Thymus (tissue), 14 donors: ENCODE measurements at places on chromosomes 12 and 14. TPM values are rescaled to one million over a fixed set of nuclear protein-coding genes. Genes with fewer than 3 reads are reported as not detected.

- no peak for DNase-seq
Observed at GRCh38 chr14:28762955-28763326, 3.6 kb upstream of the FOXG1 start.

DNA sequence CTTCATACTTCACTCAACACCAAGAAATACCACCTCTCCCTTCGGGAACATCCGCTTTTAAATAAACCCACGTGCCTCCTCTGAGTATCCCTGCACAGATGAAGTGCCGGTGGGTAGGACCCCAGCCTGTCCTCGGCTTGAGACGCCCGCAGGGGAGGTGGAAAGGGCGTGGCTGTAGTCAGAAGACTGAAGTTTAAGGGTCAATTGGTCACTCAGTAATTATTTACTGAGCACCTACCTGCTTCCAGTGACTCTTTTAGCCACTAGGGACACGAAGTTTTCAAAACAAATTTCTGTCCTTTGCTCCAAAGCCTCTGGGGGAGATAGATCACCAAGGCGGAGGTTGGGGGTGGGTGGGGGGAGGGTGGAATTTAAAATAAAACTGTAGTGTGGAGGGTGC is 309.4 kb downstream of the VRK1 start:
- no peak for DNase-seq

DNA sequence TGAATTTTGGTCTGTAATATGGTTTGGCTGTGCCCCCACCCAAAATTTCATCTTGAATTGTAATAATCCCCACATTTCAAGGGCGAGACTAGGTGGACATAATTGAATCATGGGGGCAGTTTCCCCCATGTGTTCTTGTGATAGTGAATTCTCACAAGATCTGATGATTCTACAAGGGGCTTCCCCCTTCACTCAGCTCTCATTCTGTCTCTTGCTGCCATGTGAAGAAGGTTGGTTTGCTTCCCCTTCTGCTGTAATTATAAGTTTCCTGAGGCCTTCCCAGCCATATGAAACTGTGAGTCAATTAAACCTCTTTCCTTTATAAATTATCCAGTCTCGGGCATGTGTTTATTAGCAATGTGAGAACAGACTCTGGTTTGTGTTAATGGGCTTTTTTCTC is 5.9 kb downstream of the LRRC9 start:
- DNase-seq = no peak

DNA sequence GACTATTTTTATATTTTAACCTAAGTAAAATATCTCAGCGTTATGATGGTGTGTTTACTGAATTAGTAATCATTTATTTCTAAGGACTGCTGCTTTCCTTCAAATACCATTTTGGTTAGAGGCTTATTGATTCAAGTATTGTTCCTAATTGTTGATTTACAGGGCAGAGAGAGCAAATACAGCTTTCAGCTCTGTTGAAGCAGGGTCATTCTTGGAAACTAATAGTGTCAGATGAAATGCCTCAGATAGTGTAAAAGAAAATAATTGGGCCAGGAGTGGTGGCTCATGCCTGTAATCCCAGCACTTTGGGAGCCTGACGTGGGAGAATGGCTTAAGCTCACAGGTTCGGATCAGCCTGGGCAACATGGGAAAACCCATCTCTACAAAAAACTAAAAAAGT is 249.3 kb downstream of the FUT8 start:
- DNase-seq = no peak

- no peak for DNase-seq
Observed at GRCh38 chr14:106396999-106397398, 870.6 kb downstream of the TMEM121 start.

The PLEKHG7 gene
- 0.73 TPM for polyA plus RNA-seq

GRCh38 chr12:91178139-91178561 is 4.5 kb downstream of the DCN start:
- no peak for DNase-seq

The MAP3K9 gene
- polyA plus RNA-seq = 0.75 TPM

GRCh38 chr14:35240231-35240630 is 52.0 kb upstream of the PSMA6 start:
- DNase-seq = no peak

DNA sequence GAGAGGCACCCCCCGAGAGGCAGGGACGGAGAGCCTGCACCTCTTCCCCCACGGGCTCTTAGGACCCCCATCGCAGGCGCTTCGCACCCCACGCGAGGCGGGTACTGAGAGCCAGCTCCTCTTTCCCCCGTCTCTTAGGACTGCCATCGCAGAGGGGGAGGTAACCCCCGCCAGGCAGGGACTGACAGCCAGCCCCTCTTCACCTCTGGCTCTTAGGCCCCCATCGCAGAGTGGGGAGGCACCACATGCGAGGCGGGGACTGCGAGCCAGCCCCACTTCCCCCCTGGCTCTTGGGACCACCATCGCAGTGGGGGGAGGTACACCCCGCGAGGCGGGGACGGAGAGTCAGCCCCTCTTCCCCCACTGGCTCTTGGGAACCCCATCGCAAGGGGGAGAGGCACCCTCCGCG is 46.1 kb downstream of the DDX11 start:
- DNase-seq = no peak

DNA sequence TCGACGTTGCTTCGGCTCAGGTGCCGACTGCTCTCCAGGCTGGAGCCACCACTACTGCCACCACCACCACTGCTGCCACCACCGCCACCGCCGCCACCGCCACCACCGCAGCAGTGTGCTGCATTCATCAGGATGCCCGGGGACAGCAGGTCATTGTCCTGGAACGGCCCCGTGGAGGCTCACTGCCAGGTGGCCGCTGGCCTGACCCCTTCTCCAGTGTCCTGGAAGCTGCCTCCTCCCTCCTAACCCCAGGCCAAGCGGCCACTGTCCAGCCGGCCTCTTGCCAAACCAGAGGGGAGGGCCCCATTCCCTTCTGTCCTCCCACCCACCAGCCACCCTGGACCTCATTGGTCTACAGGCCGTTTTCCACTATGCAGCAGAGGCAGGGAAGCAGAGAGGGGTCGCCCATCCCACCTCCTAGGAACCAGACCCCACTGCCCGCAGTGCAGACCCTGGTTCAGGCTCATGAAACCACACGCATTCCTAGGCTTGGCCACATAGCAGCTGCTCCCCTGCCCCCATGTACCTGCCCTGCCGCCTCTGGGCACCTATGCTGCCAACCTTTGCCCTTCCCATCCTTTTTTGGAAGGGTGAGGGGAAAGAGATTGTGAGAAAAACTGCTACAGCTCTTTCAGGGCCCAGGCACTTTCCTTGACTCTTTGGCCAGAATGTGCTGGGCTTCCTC is 15.2 kb downstream of the ARL6IP4 start:
- no peak for DNase-seq

The ALDH6A1 gene
- 9.2 TPM for polyA plus RNA-seq

The TGM1 gene
- polyA plus RNA-seq = 41.0 TPM

GRCh38 chr14:100362311-100362927 is 39.3 kb downstream of the SLC25A47 start:
- DNase-seq = no peak

- no peak for DNase-seq
Observed at GRCh38 chr12:107442326-107442987, 243.1 kb upstream of the PWP1 start.

The ANKRD33 gene
- polyA plus RNA-seq = 0.02 TPM

GRCh38 chr14:32258336-32258993 is 55.4 kb upstream of the RNU6-8 start:
- no peak for DNase-seq

- no peak for DNase-seq
Observed at GRCh38 chr14:65958664-65959562, 527.3 kb upstream of the CCDC196 start.

DNA sequence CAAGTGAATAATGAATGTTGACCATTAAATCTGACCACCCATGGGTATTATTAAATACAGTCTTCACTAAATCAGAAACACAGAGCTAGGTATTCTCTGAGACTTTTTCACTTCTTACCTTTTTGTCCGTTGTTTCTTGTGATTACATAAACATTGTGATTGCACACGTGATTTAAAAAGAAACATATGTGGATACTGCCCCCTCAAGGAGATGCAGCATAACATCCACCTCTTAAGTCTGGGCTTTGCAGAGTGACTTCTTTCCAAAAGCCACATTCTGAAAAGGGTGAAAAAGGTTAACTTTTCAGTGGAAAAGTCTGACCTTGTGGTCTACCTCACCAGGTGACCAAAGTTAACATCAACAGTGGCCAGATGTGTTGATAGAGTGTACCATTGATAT is 185.5 kb upstream of the FAR2 start:
- no peak for DNase-seq

DNA sequence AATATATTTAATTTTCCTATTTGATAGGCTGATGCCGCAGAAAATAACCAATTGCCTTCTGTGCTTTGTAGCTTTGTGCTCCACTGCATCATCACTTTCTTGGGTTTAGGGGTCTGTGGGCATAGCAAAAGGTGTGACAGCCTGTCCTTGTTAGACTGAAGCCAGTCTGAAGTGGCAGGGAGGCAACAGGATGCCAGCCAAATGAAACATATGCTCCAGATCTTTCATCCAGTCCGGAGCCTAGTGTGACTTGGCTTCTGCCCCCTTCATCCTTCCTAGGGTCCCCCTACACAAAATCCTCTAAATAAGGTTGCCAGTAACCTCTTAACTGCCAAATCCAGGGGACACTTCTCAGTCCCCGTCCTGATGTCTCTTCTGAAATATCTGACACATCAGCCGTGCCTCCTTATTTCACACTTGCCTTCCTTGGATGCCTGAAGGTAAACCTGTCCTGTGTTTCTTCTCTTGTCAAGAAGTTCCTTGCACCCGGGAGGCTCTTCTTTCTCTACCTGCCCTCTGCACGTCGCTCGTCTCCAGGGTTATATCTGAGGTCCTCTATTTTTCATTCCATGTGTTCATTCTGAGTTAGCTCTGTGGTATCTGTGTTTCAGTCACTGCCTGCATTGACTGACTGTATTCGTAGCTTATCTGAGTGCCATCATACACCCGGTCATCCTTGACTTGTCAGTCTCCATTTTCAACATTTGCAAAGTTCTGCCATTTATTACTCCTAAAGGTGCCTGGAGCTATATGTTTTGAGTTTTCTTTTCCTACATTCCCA is 47.8 kb downstream of the HMGA2 start:
- DNase-seq = no peak

The KRT78 gene
- 7.2 TPM for polyA plus RNA-seq

The PTCSC3 gene
- not detected for polyA plus RNA-seq

DNA sequence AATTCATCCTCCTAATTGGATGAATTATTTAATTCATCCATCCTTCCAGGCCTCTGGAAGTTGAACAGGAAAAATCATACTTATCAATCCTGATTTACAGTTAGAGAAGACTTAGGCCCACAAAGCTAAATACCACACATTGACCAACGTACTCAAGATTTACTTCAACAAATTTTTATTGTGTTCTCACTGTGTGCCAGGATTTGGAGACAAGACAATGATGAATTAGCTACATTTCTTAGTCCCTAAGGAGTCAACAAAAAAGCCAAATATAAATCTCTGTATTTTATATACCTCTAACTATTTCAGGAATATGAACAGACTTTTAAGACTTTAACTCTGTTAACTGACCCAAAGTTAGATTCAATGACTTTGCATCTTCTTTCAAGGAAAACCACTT is 63.9 kb downstream of the DCAF5 start:
- DNase-seq = no peak

DNA sequence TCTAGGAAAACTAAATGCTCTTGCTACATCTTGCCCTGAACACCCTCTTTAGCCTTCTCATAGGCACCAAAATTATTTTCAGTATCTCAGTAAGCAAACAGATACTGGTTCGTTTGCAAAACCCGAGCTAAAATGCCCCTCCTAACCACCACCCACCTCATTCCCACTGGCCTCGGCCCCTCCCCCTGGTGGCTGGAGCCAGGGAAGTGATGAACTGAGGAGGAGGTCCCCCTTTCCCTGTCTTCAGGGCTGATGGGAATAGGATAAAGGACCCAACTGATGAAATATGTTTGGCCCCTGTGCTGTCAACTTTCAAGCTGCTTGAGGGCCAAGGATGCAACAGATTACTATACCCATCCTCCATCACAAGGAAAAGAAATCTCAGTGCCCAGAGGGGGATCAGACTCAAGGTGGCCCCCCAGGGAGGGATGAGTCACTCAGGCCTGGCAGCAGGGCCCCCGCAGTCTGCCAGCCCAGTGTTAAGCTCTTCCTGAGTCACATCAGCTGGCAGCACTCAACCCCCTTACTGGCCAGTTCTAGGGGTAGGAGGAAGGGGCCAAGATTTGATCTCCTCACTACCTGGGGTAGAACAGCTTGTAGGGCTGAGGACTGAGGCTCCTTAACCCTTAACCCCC is 1.7 kb downstream of the ANKRD52 start:
- no peak for DNase-seq

DNA sequence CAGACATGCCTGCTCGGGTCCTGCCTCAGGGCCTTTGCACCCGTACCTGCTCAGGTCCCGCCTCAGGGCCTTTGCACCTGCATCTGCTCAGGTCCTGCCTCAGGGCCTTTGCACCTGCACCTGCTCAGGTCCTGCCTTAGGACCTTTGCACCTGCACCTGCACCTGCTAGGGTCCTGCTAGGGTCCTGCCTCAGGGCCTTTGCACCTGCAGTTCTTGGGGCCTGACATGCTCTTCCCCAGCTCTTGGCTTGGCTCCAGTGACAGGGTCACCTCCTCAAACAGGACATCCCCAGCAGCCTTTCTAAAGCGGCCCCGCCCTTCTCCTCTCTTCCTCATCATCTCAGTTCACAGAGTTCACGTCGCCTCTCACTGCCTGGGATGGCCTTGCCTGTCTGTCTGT is 54.9 kb upstream of the NCOR2 start:
- no peak for DNase-seq

The KIF5A gene
- polyA plus RNA-seq = 0.27 TPM

DNA sequence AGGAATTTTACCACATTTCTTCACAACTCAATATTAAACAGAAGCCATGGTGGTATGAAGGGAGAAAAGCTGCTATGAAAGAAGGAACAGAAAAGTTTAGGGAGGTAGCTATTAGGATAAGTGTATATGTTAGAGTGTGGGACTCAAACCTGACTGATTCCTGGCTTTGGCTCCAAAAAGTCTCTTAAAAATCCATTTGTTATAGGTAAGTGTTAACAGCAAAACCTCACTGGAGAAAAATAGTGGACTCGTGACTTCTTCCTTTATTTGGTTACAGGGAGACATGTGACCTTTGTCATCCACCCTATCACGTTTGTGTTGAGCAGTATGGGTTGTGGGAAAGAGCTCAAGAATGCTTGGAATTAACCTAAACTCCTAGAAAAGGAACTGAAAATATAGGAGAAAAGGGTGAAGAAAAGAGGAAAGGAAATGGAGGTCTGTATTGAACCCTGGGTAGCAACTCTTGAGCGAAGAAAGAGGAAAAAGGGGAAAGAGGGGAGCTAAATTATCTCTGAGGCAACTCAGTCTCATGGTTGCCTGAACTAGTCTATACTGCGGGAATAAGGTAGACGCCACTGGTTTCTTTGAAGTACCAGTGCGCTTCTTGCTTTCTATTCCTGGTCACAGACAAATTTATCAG is 3.6 kb upstream of the EID3 start:
- DNase-seq = no peak

GRCh38 chr12:51911307-51911706 is 4.0 kb downstream of the ACVRL1 start:
- DNase-seq = no peak

DNA sequence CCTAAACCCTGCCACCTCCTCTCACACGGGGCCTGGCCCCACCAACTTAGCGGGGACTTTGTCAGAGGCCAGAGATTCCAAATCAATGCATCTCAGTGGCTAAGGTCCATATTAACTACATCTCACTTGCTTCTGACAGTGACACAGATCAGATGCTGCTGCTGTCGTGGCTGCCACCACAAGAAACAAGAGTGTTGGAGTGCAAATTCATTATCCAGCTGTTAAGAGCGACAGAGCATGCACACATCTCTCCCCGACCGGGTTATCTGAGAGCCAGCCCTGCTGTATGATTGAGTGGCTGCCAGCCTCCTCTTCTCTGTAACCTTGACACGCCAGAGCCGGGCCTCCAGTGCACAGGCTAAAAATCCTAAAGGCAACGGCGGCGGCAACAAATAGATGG is 40.2 kb downstream of the SPRING1 start:
- no peak for DNase-seq

The RNASE4 gene
- polyA plus RNA-seq = 25.4 TPM
